Stimulated activated CD8-positive, alpha-beta memory T cell treated with anti-CD3 and anti-CD28 coated beads, Interleukin-12 subunit alpha, Interleukin-12 subunit beta, amount 100 ng/mL, for 4 hours (primary cell): ENCODE measurements at places on chromosomes 11 and 22.

DNA sequence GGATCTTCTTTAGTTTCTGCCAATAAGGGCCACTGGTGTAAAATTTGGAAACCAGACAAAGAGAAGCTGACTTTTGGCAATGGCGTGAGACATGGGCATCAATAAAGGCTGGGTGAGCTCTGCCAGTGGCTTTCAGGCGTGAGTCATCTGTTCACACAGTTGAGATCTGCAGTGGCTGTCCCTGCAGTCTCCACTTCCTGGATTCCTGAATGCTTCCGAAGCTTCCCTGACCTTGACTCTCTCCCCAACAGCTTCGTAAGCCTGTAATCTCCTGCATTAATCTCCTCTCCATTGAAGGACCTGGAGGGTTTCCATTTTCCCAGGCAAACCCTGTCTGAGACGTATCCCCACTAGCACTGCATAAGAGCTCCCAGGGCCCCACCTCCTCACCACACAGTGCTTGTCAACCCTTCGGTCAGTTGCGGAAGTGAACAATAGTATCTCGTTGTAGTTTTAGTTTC, 574.7 kb downstream of the TBC1D22A start:
- DNase-seq, result no peak

GRCh38 chr11:2528301-2529050, 83.7 kb downstream of the KCNQ1 start:
- DNase-seq, result no peak

- no peak for DNase-seq
Observed at GRCh38 chr22:22061085-22062077, 78.8 kb upstream of the TOP3B start.

- DNase-seq, result no peak
Observed at GRCh38 chr11:13207665-13208594, 69.7 kb upstream of the BMAL1 start.

- DNase-seq, result no peak
Observed at GRCh38 chr22:24426851-24427499, 424 bp upstream of the ADORA2A start.

DNA sequence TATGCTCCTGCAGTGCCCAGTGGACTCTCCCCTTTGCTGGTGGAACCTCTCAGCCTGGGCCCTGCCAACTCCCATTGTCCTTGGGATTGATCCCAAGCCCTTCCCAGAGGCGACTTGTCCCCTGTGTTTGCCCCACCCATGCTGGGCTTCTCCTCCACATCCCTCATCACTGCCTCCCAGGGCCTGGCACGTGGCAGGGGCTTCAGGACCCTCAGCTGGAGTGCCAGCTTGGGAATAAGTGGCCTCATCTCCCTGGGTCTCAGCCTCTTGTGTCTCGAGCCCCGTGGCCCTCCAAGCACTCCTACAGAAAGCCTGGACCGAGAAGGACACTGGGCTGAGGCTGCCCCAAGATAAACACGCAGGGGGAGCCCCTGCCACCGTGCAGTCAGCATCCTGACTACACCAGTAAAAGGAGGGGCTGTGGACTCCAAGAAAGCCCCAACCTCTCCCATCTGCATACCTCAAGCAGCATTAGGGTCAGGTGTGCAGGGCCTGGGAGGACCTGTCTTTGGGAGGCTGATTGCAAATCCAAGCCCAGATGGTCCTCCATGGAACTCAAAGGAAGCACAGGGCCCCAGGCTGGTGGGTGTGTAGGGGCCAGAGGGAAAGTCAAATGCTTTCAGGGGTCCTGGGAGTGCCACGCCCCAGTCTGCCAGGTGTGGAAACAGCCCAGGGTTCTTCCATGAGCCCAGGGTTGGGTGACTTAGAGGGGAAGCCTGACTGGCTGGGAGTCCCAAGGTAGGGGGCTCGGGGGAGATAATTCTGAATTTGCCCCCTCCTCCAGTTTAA, 9.5 kb upstream of the GNAZ start:
- DNase-seq, result no peak
